Right ventricle myocardium superior (tissue), 1 donor: ENCODE measurements at places on chromosomes 1 and 21. TPM values are rescaled to one million over a fixed set of nuclear protein-coding genes. Genes with fewer than 3 reads are reported as not detected.

CDC20 gene
- total RNA-seq = 0.83 TPM

C1QA gene
- total RNA-seq = 105 TPM

SPRR1A gene
- total RNA-seq = not detected

OR14K1 gene
- total RNA-seq = not detected

CSMD2 gene
- 0.40 TPM for total RNA-seq

DNAJC28 gene
- 5.7 TPM for total RNA-seq

TSPAN2 gene
- total RNA-seq = 12.2 TPM
